NCI-H187 (cell line): ENCODE measurements at places on chromosomes 11 and 22.
A peak's percentile ranks its signal among the peaks of the same experiment; 100 is the strongest.

DNA sequence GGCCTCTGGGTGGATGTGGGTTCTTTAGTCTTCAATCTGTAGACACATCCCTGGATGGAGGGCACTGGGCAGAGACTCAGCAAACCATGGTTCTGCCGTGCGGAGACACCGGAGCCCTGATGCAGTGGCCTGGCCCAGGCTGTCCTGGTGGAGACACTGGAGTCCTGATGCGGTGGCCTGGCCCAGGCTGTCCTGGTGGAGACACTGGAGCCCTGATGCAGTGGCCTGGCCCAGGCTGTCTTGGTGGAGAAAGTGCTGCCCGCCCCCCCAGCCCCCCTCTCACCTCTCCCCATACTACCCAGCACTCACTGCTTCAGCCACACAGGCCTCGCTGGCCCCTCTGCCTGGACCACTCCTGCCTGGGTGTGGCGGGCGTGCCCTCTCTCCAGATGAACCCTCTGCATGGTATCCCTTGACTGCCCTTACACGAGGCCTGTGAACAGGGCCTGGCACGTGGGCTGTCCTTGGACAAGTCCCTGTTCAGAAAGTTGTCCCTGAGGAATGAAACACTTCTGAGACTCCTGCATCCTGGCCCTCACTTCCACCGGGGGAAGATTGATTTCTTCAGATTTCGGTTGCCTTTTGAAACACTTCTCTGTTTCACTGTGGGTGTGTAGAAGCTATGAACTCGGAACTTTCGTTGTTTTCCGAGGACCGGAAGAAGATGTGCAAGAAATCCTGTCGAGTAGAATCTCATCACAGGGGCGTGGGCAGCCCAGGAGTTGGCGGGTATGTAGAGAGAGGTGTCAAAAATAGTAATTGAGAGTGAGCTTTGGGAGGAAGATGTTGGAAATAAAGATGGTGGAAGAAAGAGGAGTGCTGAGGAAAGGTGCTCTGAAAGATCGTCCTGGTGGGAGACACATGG is 26.2 kb downstream of the IGHMBP2 start:
- no peak for DNase-seq

DNA sequence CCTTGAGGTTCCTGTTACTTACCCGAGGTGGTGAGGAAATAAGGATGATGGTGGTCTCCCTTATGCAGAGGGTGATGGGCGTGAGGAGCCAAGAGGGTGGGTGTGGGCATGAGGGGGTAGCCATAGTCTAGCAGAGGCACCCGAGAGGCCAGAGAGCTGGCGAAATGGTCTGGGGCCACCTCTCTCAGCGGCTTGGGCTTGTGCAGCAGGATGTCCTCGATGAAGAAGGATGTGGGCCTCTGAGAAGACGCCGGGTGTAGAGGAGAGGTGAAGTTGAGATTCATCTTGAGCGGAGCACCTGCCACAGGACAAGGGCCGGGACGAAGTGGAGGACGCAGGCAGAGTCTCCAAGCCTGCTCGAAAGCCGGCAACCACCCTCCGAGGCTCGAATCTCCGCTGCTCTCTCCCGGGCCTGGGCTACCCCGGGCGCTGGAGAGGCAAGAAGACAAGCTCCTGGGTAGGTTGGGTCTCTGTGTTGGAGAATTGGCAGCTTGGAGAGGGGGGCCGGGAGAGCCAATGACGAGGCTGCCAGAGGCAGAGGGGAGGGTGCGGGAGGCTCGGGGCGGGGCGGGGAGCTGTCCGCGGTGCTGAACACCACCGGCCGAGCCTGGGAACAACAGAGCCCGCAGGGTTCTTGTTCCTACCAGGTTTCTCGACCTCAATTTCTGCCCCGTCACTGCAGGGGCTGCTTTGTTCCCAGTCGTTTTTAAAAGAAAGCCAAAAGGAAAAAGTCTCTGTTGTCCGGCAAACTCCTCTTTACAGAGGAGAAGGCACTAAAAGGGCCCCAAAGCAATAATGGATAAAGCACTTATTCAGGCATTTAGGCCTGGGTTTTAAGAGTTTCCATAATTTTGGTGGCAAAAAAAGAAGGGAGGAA is at the start of gene BSX:
Gene BSX, minus strand, starts transcription at position 447 of the 877 bp plus-strand sequence. Its CDS starts 163 bp downstream, at position 284.
- DNase-seq = no peak

- DNase-seq = no peak
Measured at GRCh38 chr11:33868647-33869461, 23.0 kb downstream of the LMO2 start.

- DNase-seq = no peak
Measured at GRCh38 chr11:66181632-66182315, 86.7 kb upstream of the RAB1B start.

- DNase-seq = no peak
Measured at GRCh38 chr11:69301455-69302401, 7.8 kb downstream of the MYEOV start.

- DNase-seq = no peak
Measured at GRCh38 chr22:31230871-31231621, 18.9 kb downstream of the LIMK2 start.

- DNase-seq = no peak
Measured at GRCh38 chr11:980438-981357, 55.0 kb downstream of the AP2A2 start.

DNA sequence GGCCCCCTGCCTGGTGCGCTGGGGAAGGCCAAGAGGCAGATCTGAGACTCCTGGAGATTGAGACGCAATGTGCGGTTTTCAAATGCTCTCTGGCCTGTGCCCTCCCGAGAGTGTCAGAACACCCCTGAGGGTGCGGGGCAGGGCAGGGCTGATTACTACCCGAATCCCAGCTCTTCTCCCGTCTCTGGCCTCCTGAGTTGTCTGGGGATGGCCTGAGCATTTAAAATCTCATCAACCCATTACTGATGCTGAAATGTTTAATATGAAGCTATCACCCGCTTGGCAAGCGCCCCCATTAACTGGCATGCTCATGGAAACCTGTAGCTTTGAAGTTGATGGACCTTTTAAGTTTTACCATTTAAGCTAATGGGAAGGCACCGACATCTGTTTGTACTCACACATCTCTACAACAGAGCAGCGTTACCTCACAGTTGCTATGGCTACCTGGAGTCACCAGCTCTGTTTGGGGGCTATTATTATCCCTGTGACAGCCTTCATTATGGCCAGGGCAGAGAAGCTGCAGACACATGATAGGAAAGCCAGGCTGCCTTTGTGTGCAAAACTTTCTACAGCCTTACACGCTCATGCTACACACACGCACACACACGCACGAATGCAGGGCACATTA is 3.6 kb upstream of the MB start:
- DNase-seq = no peak

GRCh38 chr11:73413256-73413655 is 37.1 kb downstream of the RELT start:
- no peak for DNase-seq

GRCh38 chr11:84833488-84834088 is 793.6 kb downstream of the DLG2 start:
- DNase-seq = no peak

DNA sequence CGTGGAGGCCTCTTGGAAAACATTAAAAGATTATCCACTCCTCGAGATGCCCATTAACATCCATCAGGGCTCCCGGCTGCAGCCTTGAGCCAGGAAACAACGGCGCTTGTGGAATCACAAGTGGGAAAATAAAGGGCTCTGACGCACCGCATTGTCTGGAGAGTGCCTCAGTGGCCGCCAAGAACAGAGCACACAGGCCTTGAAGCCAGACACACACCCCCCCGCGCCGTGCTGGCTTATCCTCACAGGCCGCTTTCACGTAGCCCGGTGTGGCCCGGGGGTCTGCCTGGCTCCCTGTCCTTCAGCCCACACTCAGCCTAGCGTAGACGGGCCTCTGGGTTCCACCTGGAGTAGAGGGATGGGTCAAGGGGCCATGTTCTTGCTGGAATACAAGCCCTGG is 1020.5 kb downstream of the BRD1 start:
- no peak for DNase-seq

DNA sequence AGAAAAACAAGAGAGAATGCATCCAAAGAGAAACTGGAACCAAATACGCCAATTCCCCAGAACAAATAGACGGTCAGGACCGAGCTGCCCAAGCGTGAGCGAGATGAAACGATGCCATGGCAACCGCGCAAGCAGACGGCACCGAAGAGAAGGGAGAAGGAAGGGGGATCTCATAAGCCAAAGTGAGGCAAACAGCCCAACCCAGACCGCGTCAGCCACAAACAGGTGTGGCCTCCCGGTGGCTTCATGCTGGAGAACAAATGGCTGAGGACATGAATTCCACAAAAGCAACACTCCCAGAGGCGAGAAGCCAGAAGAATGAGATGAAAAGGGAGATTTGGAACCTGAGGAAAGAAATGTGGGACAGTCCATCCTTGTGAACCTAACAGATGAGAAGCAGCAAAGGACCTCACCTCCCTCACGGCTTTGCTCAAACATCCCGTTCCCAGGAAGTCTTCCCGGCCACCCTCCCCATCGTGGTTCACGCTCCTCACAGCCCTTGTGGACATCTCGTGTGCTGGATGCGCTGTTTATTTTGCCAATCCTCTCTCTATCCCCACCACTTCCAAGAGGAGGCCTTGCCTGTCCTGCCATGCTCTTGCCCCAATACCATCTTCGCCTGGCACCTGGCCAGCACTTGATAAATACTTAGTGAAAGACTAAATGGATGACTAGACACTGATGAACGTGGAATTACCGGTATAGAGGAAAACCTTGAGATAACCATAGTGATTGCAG is 89.1 kb upstream of the RTL6 start:
- peak; percentile 60 for DNase-seq

DNA sequence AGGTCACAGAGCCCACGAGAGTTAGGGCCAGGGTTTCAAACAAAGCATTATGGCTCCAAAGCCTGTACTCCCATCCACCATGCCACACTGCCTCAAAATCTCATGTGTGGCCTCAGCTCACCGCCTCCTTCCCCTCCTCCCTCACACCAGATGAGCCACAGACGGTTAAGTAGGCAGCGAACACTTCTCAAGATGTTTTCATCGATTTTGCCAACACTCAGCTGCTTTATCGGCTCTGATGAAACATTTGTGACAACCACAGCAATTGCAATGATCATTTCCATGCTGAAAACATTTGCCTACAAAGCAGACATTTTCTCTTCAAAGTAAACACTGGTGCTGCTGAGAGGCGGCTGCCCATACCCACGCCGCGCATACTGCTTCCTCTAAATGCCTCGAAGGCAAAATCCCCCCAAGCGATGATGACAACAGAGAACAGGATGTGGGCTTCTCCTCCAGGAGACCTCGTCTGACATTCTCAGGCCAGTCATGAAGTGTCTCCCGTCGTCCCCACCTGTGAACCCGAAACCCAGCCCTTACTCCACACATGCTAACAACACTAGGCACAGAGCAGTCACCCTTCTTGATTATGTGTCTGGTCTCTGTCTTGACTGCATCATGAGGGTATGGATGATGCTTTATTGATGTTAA is 599.2 kb downstream of the SOX6 start:
- DNase-seq = no peak

DNA sequence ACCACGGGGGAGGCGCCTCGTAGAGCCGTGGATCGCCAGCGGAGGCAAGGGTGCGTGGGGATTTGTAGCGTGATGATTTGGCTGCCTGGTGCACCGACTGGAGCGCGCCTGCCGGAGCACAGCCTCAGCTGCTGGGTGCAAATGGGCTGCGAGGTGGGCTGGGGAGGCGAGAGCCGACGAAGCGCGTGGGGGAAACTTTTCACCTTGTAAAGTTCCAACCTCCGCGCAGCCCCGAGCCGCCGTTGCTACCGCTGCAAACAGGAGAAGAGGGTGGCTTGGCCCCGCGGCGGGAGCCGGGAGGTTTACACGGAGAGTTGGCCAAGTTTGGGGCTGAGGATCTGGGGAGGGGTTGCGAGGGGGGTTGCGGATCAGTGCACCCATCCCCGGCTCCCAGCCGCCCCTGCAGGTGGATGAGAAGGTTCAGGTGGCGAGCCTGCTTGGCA is 528 bp downstream of the FAT3 start:
- no peak for DNase-seq

DNA sequence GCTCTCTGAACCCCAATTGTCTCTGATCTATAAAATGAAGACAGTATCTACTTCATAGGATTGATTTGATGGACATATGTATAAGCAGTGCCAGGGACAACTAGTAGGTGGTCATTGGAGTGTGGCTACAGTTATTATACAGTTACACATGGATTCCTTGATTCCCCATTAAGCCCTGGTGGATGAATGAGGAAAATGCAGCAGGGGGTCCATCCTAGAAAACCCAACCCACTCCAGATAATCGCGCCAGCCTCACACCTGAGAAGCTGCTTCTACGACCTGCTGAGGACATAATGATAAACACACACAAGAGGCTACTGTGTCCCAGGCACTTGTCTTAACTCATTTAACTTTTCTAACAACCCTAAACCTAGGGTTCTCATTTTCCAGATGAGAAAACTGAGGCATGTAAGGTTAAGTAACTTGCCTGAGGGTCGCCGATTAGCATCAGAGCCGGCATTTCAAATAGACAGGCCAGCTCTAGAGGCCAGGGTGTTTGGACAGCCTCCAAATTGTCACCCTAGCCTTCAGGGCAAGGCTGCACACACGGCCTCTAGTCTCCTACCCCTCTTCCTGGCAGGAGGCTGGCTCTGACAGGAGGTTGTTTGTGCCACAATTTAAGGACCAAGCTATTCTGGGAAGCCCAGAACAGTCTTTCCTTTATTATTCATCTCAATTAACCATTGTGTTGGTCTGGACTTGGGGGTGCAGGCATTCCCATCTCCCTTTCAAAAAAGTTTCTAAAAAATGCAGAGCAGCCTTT is 3.8 kb upstream of the C11orf91 start:
- DNase-seq = no peak

- DNase-seq = no peak
Measured at GRCh38 chr11:46930089-46930488, 6.5 kb upstream of the CSTPP1 start.

- no peak for DNase-seq
Measured at GRCh38 chr11:129946256-129946655, 50.9 kb upstream of the NFRKB start.

DNA sequence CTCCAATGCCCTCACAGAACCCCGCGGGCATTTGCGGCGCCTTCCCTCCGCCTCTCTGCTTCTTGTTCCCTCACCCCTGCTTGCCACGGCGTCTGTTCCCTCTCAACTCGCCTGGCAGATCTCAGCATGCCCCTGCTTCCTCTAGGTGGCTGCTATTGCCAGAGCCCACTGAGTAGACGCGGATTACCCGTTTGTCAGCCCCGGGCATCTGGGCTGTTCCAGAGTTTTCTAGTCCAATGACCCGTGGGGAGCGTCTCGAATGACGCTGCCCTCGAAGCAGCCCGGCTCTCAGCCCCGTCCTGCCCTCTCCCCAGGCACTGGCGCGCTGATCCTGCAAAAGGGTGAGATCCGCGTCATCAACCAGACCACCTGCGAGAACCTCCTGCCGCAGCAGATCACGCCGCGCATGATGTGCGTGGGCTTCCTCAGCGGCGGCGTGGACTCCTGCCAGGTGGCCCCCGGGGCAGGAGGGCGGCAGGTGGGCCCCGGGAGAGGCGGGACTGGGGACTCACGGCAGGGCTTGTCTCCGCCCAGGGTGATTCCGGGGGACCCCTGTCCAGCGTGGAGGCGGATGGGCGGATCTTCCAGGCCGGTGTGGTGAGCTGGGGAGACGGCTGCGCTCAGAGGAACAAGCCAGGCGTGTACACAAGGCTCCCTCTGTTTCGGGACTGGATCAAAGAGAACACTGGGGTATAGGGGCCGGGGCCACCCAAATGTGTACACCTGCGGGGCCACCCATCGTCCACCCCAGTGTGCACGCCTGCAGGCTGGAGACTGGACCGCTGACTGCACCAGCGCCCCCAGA is 49.7 kb downstream of the ST14 start:
- no peak for DNase-seq

- no peak for DNase-seq
Measured at GRCh38 chr11:57903441-57904123, 120.1 kb upstream of the OR9Q1 start.

GRCh38 chr11:73404048-73404447 is 27.8 kb downstream of the RELT start:
- DNase-seq = no peak
